Anterior cingulate cortex (tissue), 58 donors: ENCODE measurements at places on chromosomes 2 and 18.

GRCh38 chr2:1569879-1570450 is 156.7 kb downstream of the TPO start:
- no peak for DNase-seq

DNA sequence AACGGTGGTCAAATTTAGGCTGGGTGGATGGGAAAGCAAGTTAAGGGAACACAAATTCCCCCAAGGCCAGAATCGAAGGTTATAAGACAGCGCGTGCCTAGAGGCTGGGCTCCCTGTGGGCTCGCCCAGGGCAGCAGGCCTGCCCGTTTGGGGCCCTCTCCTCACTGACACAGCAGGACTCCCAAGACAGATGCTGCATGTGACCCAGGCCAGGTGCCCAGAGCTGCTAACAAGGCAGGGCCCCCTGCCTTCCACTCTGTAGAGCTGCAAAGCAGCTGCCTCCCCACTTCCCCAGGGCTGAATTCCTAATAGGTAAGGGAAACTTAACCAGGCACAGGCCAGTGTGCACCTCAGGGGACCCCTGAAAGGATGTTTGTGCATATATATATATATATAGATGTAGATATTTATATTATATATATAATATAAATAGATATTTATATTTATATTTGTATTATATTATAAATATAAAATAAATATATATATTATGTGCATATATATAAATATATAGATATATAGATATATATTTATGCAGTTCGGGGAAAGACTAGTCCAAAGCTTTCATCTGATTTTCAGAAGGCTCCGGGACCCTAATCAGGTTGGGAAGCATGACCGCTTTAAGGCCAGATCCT is 43.7 kb downstream of the TMEM37 start:
- no peak for DNase-seq

DNA sequence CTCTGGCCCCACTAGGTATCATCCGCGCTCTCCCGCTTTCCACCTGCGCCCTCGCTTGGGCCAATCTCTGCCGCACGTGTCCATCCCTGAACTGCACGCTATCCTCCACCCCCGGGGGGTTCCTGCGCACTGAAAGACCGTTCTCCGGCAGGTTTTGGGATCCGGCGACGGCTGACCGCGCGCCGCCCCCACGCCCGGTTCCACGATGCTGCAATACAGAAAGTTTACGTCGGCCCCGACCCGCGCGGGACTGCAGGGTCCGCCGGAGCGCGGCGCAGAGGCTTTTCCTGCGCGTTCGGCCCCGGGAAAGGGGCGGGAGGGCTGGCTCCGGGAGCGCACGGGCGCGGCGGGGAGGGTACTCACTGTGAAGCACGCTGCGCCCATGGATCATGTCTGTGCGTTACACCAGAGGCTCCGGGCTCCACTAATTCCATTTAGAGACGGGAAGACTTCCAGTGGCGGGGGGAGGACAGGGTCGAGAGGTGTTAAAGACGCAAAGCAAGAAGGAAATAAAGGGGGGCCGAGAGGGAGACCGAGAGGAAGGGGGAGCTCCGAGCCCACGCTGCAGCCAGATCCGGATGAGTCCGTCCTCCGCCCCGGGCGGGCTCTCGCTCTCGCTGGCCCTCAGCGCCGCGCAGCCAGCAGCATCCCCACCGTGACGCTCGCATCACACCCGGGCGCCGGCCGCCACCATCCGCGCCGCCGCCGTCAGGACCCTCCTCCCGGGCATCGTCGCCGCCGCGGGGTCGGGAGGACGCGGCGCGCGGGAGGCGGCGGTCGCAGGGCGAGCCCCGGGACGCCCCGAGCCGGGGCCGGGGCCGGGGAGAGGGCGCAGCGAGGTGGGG is 664 bp downstream of the NETO1 start:
- DNase-seq = no peak

DNA sequence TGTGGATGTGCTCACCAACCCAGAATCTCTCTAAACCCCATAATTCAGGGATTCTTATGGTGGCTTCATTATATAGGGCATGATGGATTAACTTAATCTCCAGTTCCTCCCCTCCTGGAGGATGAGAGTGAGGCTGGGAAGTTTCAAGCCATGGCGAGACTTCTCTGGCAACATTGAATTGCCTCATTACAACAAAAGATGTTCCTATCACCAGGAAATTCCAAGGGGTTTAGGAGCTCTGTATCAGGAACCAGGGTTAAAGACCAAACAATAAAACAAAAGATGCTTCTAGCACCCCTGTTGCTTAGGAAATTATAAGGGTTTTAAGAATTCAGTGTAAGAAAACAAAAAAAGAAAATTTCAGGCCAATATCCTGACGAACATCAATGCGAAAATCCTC is 100.1 kb downstream of the NAB1 start:
- DNase-seq = no peak

GRCh38 chr2:26558271-26559043 is 80.5 kb upstream of the OTOF start:
- no peak for DNase-seq

DNA sequence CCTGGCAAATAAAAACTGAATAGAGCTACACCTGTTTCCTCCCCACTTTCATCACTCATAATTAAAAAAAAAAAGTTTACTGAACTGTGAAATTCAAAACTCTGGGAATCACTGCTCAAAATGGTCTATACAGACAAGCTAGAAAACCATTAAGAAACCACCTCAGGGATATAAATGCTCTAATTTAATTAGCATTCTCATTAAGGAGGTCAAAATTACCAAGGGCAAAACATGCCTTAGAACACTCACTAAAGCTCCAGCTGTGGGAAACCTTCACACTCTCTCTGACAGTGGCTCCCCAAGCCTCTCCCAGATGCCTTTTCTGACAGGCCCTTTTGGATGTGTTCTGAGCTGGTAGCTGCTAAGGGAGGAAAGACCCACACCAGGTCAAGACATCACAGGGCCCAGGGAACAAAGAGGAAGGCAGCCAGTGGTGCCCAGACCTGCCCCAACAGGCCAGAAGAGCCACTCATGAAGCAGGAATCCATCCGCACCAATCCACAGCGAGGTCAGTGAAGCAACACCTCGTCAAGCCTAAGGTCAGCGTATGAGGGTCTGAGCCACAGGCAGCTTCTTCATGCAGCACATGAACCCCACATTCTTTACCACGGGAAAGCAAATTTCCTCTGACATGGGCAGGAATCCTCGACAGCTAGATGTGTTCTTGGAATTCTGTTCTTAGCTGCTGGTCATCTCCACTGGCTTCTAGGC is 35.6 kb downstream of the XDH start:
- no peak for DNase-seq

- no peak for DNase-seq
Measured at GRCh38 chr2:30865892-30866681, 58.8 kb upstream of the CAPN13 start.
